NCI-H1436 treated with DMSO at 0.1 percent for 48 hours (cell line): ENCODE measurements at places on chromosomes 3 and 15.

- no peak for DNase-seq
Measured at GRCh38 chr3:18011387-18011786, 269.0 kb upstream of the TBC1D5 start.

DNA sequence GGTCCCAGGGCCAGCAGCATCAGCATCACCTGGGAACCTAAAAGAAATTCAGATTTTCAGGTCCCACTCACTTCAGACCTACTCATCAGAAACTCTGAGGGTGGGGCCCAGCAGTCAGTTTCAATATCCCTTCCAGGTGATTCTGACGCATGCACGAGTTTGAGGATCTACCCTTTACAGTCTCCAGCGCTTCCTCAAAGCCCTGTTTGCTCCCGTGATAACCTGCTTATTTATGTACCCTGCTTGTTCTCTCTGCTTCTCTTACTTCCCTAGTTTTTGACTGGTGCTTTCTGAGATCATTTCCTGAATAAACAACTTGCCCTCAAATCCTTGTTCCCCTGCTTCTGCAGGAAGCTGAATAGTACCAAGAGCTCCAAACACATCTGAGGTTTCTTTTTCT lies 245.3 kb downstream of the ZNF621 start:
- DNase-seq = no peak

GRCh38 chr3:32137870-32138269 lies 31.4 kb downstream of the GPD1L start:
- no peak for DNase-seq

DNA sequence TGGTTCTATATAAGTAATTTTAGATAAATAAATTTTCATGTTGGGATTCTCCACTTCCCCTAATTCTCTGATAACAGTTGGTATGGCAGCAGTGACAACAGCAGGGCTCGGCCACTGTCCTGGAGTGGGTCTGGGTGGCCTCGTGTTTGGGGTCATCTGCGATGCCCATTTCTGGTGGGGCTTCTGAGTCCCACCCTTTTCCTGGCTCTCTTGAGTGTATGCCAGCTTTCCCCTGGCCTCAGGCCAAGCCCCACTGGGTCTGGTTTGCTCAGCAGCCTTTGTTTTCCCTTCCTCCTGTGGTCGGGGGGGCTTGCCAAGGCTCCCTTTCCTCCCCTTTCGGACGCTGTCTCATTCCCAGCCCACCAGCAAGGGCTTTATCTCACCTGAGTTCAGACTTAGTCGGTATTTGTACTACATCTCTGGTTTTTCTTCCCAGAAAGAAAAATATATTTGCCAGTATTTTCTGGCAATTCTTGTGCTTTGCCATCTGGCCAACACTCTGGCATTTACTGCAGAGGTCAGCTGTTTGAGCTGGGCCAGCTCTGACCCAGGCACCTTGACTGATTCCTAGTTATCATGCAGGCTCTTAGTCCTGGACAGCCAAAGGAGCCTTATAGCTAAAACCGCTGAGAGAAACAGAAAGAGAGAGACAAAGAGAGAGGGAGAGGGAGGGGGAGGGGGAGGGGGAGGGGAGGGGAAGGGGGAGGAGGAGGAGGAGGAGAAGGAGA lies 35.2 kb downstream of the MYZAP start:
- DNase-seq = no peak

- DNase-seq = no peak
Measured at GRCh38 chr3:126340081-126340511, 17.1 kb downstream of the KLF15 start.

GRCh38 chr3:81521855-81522254 lies 239.6 kb downstream of the GBE1 start:
- no peak for DNase-seq

DNA sequence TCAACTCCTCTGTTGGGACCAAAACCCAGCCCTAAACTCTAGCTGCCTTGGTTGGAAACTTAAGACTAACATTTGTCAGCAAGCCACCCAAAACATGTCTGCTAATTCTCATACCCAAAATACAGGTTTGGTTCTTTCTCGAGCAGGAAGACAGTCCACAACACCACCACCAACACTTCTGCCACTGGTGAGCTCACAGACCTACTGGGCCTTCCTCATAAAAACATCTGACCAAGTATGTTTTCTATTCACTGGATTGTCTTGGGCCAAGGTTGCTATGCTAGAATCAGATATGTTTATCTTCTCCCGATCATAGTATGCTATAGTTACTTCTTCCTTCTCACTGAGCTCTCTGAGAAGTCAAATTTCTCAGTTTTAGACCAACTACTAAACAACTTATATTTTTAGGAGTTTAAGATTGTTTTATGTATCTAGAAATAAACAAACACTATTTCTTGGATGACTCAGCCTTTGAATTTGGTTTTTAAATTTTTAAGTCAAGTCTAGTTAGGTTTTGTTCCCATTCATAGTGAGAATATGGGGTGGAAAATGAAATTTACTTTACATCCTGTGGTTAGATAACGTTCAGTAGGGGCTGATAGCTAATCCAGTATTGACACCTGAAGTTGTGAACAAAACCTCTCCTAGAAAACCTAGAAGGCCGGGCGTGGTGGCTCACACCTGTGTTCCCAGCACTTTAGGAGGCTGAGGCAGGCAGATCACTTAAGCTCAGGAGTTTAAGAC lies 360.5 kb downstream of the RSL24D1 start:
- no peak for DNase-seq

- DNase-seq = no peak
Measured at GRCh38 chr15:74124759-74125158, 5.6 kb upstream of the ISLR2 start.

DNA sequence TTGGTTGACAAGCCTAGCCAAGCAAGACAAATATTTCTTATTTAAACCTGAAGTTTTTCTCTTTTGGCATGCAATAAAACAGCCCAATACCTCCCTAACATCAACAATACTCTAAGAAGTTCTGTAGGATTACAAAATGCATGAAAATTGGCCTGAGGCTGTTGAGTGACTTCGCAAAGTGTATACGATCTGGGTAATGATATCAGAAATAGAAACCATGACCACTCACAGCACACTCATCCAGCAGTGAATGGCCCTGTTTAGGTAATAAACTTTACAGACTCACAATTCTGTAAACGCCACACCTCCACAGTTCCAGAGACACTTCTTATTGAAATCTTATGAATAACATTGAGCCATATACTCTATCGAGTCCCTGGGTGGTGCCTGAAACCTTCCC lies 83.0 kb upstream of the NAALADL2 start:
- DNase-seq = no peak

GRCh38 chr15:89090791-89091626 lies 2.8 kb downstream of the ABHD2 start:
- no peak for DNase-seq

GRCh38 chr3:130645261-130645660 lies 101.4 kb downstream of the PIK3R4 start:
- no peak for DNase-seq

DNA sequence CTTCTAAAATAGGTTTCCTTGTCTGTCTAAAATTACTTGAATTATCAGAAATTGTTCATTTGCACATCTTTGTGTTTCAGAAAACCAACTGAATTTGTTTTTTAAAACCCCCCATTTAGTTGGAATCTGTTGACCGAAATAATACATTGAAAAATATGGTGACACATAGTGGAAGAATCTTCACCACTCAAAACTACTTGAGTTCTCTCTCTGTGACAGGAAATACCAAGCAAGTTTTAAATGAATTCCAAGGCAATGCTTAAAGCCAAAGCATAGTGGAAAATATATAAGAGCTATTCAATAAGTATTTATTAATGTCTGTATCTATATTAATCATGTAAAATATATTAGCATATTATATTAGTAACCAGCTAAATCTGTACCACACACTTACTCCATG lies 224.9 kb upstream of the COL8A1 start:
- no peak for DNase-seq

- DNase-seq = no peak
Measured at GRCh38 chr3:55959471-55960080, 472.5 kb upstream of the WNT5A start.

GRCh38 chr15:95162967-95163531 lies 931.7 kb downstream of the MCTP2 start:
- no peak for DNase-seq

DNA sequence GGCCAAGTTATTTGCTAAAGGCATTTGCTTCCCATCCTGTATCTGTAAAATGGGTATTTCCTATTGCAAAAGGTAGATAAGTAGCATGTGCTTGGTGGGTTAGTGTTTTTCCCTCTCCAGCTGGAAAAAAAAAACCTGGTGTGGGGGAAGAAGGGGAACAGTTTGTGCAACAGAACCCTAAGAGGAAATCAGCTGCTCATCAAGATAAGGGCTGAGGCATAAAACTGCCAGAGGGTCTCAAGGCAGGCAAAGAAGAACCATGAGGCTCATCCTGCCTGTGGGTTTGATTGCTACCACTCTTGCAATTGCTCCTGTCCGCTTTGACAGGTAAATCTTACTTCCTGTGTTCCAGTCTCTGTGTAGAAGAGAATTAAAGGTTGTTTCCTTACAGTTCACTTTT lies at the start of gene CPA3:
TSS of gene CPA3 (plus strand) at position 248 of the 400 bp plus-strand sequence. CDS start at position 260, 12 bp downstream.
- no peak for DNase-seq

DNA sequence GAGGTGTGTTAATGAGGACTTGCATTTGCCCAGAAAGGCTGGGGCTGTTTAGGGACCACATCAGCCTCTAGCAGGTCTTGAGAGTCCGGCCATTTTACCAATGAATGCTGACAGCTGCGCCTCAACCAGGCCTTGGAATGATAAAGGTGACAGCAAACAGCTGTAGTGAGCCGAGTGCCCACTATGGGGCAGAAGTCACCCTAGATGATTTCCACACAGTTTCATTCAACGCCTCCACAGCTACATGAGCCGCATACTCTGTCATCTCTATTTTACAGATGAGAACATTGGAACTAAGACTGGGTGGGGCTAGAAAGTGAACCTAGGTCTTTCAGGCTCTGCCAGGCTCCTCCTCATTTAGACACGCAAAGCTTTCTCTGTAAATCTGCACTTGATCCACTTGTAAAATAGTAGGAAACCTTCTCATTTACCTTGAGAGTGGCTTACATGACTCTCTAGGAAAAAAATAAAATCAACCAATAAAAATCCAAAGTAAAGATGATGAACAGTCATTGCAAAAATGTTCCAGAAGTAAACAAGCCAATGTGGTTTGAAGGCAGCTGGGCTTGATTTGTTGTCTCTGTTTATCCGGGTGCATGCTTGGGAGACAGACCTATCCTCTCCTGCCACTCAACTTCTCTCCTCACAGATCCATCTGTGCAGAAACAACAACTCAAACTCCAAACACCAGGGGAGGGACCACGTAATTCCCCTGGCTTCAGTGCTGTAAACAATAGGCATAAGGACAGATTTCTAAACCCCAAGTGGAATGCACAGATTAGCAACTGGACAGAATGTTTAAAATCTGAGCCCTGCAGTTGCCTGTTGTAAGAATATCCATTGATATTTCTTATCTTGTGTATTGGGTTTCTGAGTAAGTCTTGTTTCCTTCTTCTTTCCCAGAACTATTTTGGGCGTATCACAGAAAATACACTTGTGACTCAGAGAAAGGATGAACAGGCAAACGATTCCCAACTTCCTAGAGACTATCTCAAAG lies 31.5 kb upstream of the LDHAL6B start:
- peak; percentile 6 for DNase-seq

DNA sequence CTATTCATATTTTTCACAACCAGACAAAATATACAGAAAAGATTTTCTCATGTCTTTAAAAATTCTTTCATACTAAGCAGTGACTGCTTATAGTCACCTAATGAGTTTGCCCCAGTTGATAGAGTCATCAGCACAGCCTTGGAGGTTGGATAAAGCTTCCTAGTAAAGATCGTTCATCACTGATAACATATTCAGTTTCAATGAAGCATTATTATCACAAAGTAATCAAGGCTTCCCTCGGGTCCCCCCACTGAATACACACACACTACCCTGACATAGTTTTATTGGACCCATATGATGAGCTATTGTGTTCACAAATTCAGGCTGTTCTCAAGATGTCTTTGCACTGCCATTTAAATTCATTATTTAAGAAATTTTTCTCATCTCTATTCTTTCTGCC lies 297.8 kb downstream of the KCNH8 start:
- no peak for DNase-seq

GRCh38 chr3:149879872-149880271 lies 66.9 kb downstream of the RNF13 start:
- no peak for DNase-seq

GRCh38 chr3:148739720-148740119 lies 42.0 kb downstream of the AGTR1 start:
- DNase-seq = no peak

GRCh38 chr3:126982126-126982470 lies 817 bp upstream of the PLXNA1 start:
- DNase-seq = no peak

DNA sequence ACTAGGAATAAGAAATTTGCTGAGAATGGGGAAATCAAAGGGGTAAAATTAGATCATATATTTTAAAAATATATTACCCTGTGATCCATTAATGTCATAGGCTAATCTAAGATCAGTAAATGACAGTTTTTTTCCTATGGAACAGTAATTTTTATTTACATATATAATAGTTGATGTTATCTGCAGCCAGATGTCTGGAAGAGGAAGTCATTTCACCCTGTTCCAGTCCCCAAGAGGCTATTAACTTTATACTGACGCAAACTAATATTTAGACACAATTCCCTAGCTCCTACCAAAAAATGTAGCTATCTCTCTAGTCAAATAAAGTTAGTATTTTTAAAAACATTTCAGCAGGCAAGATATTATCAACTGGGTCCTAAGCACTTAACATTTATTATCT lies 558.0 kb downstream of the MECOM start:
- no peak for DNase-seq

DNA sequence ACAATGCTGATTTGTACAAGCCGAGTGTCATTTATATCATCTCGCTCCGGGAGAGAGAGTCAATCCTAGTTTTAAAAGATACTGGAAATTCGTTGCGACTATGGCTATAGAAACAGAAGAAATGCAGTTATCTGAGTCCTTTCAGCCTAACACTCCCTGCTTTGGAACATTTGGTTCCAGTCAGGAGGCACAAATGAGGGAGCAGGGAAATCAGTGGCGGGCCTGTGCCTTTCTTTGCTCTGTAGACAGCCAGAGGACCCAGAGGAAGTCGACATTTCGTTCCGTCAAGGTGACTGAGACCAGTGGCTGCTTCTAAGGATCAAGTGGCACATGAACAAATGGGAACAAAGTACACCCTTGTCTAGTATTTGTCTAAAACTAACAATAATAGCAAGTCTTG lies 745 bp upstream of the RIOX2 start:
- no peak for DNase-seq

- DNase-seq = no peak
Measured at GRCh38 chr15:76168237-76168984, 108.6 kb downstream of the TMEM266 start.

- no peak for DNase-seq
Measured at GRCh38 chr3:10917176-10917575, 75.4 kb upstream of the SLC6A1 start.

DNA sequence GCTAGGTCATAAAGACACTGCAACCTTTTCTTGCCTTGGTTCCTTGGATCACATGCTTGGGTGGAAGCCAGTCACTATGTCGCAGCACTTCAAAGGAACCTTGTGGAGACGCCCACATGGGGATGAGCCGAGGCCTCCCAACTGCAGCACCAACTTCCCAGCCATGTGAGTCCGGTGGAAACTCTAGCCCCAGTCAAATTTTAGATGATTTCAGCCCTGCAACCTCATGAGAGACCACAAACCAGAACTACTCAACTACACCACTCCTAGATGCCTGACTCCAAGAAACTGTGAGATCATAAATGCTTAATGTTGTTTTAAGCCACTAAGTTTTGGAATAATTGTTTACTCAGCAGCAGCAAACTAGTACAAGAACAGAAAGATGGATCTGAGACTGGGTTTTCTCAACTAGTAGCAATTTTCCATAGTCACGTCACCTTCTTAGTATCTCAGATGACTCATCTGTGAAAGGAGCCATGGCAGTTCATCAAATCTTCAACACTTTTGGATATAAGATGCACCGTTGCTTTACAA lies 86.5 kb downstream of the MB21D2 start:
- no peak for DNase-seq

GRCh38 chr15:51887887-51888592 lies 58.6 kb downstream of the TMOD3 start:
- no peak for DNase-seq
